ENCODE measurements at places on chromosomes 6 and 20.

DNA sequence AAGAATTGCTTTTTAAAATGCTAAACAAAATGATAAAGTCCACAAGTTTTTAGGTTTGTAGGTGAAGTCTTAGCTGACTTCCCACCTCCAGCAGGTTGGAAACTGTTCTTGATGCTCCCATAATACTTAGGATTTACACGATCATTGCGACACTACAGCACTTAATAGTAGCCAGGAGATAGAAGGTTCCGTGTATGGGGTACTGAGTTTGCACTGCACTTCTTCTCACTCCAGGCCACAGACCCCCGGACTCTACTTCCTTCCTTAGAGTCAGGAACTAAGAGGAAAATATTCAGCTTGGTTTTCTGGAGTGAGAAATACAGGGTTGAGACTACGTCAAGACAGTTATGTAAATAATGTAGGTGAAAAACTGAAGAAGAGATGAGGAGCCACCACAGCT lies 56.1 kb upstream of the SGK1 start:
- DNase-seq: no peak

DNA sequence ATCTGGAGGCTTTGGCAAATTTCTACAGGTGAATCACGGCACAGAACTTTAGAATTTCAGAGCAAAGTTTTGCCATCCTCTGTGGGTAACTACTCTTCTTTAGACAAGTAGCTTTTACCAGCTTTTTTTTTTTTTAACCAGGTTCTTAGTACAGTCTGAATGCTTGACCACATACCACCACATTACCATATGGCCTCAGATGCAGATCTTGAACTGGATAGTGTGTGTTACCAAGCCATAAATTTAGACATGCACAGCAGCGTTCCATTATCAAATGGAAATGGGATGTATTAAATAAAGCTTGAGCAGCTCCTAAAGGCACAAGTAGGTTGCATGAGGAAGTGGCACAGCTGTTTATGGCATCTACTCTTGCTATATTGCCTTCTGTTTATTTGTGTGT lies 38.3 kb upstream of the PRSS16 start:
- DNase-seq: no peak

GRCh38 chr6:34030831-34031624 lies 114.9 kb downstream of the GRM4 start:
- DNase-seq: no peak

GRCh38 chr6:55180258-55180657 lies 5.9 kb downstream of the HCRTR2 start:
- no peak for DNase-seq

DNA sequence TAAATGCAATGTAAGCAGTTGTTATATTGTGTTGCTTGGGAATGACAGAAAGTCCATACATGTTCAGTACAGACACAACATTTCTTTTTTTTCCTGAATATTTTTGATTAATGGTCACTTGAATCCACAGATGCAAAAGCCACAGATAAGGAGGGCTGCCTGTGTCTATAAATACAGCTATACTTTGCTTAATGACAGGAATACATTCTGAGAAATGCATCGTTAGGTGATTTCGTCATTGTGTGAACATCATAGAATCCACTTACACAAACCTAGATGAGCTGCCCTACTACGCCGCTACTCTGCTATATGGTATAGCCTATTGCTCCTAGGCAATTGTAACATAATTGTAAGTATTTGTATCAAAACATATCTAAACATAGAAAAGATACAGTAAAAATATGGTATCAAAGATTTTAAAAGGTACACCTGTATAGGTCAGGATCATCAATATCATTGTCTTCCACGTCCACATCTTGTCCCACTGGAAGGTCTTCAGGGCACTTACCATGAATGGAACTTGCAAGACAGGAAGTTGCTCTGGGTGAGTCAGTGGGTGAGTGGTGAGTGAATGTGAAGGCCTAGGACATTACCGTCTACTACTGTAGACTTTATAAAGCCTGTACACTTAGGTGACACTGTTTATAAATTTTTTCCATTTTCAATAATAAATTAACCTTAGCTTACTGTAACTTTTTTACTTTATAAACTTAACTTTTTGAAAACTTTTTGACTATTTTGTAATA lies 27.9 kb upstream of the POPDC3 start:
- DNase-seq: no peak

DNA sequence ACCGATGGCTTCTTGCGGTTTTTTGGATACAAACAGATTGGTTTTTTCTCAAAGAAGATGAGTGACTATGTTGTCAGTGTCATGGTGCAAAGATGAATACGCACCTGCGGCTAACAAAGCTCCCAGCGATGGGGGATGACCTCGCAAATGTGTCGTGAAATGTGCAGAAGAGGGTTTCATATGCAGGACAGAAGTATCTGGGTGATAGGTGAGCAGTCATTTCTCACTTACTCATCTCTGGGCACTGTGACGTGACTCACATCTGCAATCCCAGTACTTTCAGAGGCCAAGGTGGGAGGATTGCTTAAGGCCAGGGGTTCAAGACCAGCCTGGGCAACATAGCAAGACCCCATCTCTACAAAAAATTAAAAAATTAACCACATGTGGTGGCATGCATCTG lies 216.3 kb downstream of the ERMARD start:
- no peak for DNase-seq

GRCh38 chr20:56855708-56856107 lies 226.6 kb downstream of the TFAP2C start:
- DNase-seq: no peak

DNA sequence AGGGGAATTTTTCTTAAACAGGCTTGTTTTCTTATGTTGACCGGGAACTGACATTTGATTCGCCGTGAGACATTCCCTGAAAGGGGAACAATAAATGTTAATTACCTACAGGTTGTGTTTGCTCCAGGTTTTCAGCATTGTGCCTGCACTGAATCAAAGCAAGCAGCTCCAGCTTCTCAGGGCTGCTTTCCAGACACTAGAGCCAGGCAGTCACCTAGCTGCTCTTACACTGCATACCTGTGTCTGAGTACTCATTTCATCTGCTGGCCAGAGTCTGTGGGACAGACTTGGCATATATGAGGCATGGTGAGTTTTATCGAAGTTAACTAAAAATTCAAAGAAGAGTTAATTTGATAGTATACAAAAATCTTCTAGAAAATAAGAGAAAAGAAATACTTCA lies 951.8 kb upstream of the MAP3K7 start:
- DNase-seq: no peak

DNA sequence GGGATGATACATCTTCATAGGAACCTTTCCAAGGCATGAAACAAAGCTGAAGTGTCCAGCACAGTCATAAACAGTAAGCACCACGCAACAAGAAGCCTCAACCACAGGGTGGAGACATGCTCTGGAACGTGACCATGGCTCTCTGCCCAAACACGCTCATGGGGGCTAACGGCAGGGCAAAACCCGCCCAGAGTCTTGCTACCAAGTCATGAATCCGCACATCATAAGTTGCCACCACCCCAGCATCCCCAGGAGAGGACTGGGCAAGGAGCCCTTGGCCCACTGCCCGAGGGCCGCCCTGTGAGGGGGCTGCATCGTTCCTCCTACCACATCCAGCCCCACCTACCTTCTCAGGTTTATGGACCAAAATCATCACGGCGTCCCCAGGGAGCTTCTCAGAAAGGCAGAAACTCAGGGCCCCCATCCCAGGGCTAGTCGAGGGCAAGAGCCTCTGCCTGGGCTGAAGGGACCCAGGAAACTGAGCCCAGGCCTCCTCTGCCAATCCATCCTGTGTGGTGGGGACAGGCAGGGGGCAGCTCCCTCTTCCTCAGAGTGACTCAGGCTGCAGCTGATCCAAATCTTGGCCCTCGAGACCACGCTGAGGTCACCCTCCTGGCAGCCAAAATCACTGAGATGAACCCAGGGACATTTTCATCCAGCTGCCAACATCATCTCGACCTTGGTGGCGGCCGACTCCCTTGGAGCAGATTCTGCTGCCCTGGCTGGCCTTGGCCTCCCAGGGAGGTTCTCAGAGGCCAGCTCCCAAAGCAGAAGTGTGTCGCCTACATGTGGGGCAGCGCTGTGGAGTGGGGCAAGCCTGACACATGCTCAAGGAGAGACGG lies 42.6 kb downstream of the BMP7 start:
- DNase-seq: no peak

DNA sequence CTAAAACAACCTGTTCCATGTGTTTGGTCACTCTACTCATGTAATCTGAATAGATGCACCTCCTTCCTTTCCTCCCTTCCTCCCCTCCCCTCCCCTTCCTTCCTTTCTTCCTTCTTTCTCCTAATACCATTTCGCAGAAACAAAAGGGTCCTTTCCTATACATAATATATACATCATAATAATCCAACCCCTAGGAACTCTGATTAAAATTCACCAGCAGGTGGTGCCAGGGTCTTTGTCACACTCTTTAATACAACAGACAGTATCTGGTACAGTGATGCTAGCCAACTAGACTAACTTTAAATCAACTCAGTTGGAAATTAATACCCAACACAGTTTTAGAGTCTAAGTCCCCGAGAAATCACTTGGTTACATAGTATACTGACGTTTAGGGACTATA lies 181.2 kb upstream of the SHLD1 start:
- DNase-seq: no peak

Data from GM12864 (cell line).